ENCODE measurements at places on chromosomes 13 and 19. TPM values are rescaled to one million over a fixed set of nuclear protein-coding genes. Genes with fewer than 3 reads are reported as not detected.

The THSD8 gene
- 29.8 TPM for total RNA-seq

The TMPRSS9 gene
- not detected for total RNA-seq

The ZNF554 gene
- total RNA-seq: 1.6 TPM

The ZNF708 gene
- 17.7 TPM for total RNA-seq

The CYP2A7 gene
- total RNA-seq: not detected

The CRX gene
- total RNA-seq: not detected

The APOC4 gene
- total RNA-seq: not detected

The ZNF136 gene
- 12.9 TPM for total RNA-seq

The MBD3L2 gene
- total RNA-seq: not detected

The ZGLP1 gene
- total RNA-seq: 3.3 TPM

The POLR2I gene
- total RNA-seq: 63.2 TPM

The C1QTNF9B gene
- total RNA-seq: not detected

The PNMA8A gene
- 0.63 TPM for total RNA-seq

The ZNF534 gene
- not detected for total RNA-seq

The ZNF99 gene
- not detected for total RNA-seq

The BRME1 gene
- 4.4 TPM for total RNA-seq

The OR7G3 gene
- not detected for total RNA-seq

The EXOC3L2 gene
- total RNA-seq: not detected

The DACH1 gene
- total RNA-seq: not detected

The COL4A1 gene
- not detected for total RNA-seq

The ERICH4 gene
- total RNA-seq: not detected

The ZIC5 gene
- total RNA-seq: not detected

The IFNL1 gene
- total RNA-seq: 0.70 TPM

The IRGC gene
- not detected for total RNA-seq

The SULT2A1 gene
- not detected for total RNA-seq

The IGFL2 gene
- total RNA-seq: not detected

The LILRB2 gene
- total RNA-seq: not detected

The LRFN3 gene
- total RNA-seq: 11.9 TPM

The NLRP4 gene
- total RNA-seq: not detected

The ZNRF4 gene
- not detected for total RNA-seq

The PGLYRP2 gene
- total RNA-seq: 0.09 TPM

The PRTN3 gene
- not detected for total RNA-seq

The GZMM gene
- 76.3 TPM for total RNA-seq

The KIR2DL4 gene
- 0.42 TPM for total RNA-seq

The IPO5 gene
- total RNA-seq: 101 TPM

The SLC1A6 gene
- not detected for total RNA-seq

The KASH5 gene
- total RNA-seq: 0.64 TPM

The LGALS7B gene
- not detected for total RNA-seq

The SIGLEC10 gene
- 1.4 TPM for total RNA-seq
